Renal pelvis (tissue), 12 donors: ENCODE measurements at places on chromosomes 5 and 9. TPM values are rescaled to one million over a fixed set of nuclear protein-coding genes. Genes with fewer than 3 reads are reported as not detected.

- no peak for DNase-seq
Observed at GRCh38 chr9:135921749-135922310, 14.5 kb upstream of the CAMSAP1 start.

- DNase-seq, result no peak
Observed at GRCh38 chr5:141855265-141856036, 22.8 kb downstream of the PCDH1 start.

Gene C1QTNF3
- polyA plus RNA-seq, result 56.7 TPM

Gene ADAMTS2
- polyA plus RNA-seq, result 11.7 TPM

DNA sequence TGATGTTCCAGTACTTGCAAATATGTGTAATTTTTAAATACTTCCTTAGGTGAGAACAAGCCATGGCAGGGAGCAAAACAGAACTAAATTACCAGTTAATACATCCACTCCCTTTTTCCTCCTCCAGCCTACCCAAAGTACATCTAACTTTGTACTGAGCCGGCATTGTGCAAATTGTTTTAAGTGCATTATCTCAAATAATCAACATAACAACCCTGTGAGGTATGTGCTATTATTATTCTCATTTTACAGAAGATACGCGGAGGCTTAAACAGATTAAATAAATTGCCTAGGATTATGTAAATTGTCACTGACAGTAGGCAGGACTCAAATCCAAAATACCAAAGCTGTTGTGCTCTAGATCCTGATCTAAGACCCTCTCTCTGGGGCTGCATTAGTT, 55.5 kb upstream of the KLF4 start:
- no peak for DNase-seq

Gene TSLP
- polyA plus RNA-seq, result 0.15 TPM

Gene FAM163B
- polyA plus RNA-seq, result 0.25 TPM

DNA sequence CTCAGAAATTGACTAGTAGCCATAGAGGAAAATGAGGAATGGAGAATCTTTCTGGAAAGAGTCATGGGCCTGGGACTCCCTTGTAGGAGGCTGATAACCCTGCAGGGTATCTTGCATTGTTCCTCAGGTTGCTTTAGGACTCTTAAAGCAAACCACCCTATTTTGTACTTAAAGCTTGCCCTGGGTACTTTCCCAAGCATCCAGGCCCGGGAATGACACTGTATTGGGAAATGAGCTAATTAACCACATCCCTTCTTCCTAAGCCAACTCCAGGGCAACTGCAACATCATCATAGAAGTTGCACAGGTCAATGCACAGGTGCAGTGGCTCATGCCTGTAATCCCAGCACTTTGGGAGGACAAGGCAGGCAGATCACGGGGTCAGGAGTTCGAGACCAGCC, 55.9 kb downstream of the UGCG start:
- DNase-seq, result no peak

- DNase-seq, result no peak
Observed at GRCh38 chr5:122401976-122402725, 90.1 kb downstream of the SNCAIP start.

GRCh38 chr5:124130816-124131215, 615.6 kb downstream of the ZNF608 start:
- DNase-seq, result no peak

- DNase-seq, result no peak
Observed at GRCh38 chr5:58804291-58804690, 221.4 kb downstream of the RAB3C start.

Gene GLRA1
- polyA plus RNA-seq, result not detected

Gene SH3GL2
- polyA plus RNA-seq, result 3.9 TPM

Gene PTGDS
- polyA plus RNA-seq, result 52.6 TPM

Gene PCDHGA10
- polyA plus RNA-seq, result 3.4 TPM

Gene ARHGEF37
- polyA plus RNA-seq, result 4.6 TPM

- no peak for DNase-seq
Observed at GRCh38 chr9:114290561-114290986, 32.3 kb upstream of the ORM1 start.

GRCh38 chr9:105131981-105132380, 112.5 kb upstream of the SLC44A1 start:
- DNase-seq, result no peak

Gene PCDHGC4
- 3.8 TPM for polyA plus RNA-seq

- no peak for DNase-seq
Observed at GRCh38 chr9:22508790-22509189, 62.2 kb downstream of the DMRTA1 start.

GRCh38 chr9:134734270-134734669, 92.7 kb downstream of the COL5A1 start:
- peak; percentile 26 for DNase-seq

- DNase-seq, result no peak
Observed at GRCh38 chr5:129541648-129542251, 81.7 kb downstream of the ADAMTS19 start.

Gene TOMM5
- 128 TPM for polyA plus RNA-seq

Gene MAMDC4
- polyA plus RNA-seq, result 10.0 TPM

Gene TGFBR1
- 44.5 TPM for polyA plus RNA-seq

Gene CDH9
- 8.6 TPM for polyA plus RNA-seq

Gene PCDHAC2
- 0.53 TPM for polyA plus RNA-seq

DNA sequence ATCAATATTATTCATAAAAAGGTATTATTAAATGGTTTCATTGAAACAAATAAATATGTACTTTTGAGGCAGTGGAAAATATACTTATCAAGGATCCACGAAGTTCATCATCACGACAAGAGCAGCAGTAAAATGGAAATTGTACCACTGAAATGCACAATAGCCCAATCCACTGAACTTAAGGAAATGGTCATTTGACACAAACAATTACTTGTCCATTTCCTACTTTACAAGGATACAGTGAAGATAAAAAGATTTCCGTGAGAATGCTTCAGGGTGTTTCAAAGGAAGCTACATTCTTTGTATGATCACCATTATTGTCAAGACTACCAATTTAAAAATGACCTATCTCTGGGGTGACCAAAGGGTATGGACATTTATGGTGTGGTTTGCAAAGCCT, 210.3 kb downstream of the SYK start:
- no peak for DNase-seq

Gene TMOD1
- polyA plus RNA-seq, result 1.6 TPM

Gene INSYN2B
- polyA plus RNA-seq, result 1.7 TPM

GRCh38 chr5:158876263-158876942, 223.3 kb downstream of the EBF1 start:
- no peak for DNase-seq

GRCh38 chr9:21104787-21105186, 27.0 kb upstream of the IFNB1 start:
- DNase-seq, result no peak

- no peak for DNase-seq
Observed at GRCh38 chr5:54273715-54274114, 36.7 kb downstream of the ARL15 start.

DNA sequence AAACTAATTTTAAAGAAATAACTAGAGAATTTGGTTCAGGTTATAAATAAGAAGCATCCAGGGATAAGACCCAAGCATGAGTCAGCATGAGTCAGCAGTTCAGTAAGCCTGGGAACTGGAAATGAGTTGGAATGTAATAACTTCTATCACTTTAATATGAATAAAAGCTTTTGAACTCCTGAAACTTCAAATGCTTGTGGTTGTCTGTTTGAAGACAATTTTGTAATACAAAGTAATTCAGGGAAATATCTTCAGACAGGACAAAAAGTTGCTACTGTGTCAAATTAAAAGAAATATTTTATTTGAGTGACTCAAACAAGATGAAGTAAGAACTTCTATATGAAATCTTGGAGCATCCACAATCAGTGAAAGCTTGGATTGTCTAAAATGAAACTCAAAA, 331.2 kb upstream of the DAB2 start:
- no peak for DNase-seq

- DNase-seq, result no peak
Observed at GRCh38 chr9:78130004-78130403, 98.4 kb upstream of the GNAQ start.

- no peak for DNase-seq
Observed at GRCh38 chr5:148910686-148911361, 84.4 kb downstream of the ADRB2 start.

Gene FANCG
- 41.4 TPM for polyA plus RNA-seq

Gene IFNA21
- polyA plus RNA-seq, result 0.17 TPM

DNA sequence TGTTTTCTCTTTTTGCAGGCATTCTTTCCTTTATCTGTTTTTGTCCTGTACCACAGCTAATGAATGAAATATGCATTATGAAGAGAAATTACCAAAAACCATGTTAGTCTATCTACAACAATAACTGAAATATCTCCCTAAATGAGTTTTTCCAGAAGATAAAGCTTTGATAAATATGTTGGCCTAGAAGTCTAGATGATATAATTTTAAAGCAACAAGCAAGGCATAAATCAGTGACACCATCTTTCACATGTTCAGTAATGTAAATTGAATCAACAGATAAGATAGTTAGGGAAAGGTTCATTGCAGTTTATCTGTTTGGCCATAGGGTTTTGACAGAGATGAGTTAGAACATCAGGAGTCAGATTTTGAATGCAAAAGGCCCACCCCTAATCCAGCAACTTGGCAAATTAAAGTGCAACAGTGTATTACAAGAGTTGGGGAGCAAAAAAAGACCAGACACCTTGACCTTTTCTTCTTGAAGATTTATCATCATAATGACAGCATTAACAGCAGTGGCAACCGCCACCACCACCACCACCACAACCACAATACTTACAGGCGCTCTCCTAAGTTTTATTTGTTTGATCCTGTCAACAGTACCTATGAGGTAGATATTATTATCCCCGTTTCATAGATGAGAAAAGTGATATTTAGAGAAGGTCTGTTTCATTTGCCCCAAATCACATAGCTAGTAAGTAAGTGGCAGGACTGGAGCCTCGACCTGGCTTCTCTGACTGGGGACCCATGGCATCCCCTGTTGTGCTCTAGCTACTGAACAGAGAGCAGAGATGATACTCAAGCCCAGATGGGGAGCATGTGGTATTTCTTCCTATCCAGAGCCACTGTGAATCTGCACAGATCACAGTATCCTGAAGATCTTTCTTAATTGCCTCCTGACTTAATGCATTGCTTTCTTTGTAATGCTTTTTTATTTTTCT, 122.8 kb upstream of the DHFR start:
- no peak for DNase-seq

DNA sequence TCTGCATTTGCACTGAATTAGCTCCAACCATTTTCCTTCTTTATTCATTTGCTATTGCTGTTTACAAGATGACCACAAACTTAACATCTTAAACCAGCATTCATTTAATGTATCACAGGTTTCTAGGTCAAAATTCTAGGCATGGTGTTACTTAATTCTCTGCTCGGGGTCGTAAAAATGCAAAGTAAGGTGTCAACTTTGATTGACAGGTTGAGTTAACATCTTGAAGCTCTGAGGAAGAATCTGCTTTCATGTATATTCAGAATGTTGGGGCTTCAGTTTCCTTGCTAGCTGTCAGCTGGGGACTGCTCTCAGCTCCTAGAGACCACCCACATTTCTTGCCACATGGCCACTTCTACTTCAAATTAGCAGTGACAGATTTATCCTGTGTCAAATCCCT, 348.7 kb upstream of the GRIN3A start:
- no peak for DNase-seq

DNA sequence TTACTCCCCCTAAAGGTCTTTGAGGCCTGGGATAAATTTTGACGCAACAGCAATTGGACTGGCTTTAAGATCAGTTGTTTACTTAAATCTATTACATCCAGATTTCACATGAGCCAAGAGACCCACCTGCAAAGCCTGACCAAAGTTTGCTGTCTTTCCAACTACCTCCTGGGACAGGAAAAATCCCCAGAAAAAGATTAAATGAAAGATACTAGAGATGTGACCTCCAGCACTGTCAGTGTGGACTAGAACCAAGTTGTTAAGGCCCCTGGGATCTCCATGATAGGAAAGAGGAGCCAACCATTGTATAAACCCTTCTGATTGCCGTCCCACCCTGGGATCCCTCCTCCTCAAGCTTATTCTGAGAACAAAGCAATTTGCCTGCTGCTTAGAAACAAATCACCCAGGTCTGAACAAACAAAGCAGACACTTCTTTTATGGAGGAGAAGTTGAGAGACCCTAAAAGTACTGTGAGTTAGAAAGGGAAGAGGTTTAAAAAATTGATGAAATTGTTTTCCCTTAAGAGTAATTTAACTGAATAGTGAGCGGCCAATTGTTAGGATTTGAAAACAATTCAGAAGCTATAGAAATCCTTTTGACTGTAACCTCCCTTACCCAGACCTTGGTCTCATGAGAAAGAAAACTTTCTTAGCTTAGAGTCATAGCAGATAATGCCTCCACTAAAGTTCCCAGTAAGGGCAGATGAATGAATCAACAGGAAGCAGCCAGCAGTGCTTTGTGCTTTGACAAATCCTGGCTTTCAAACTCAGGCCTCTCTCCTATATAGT, 255.2 kb downstream of the TMEM167A start:
- no peak for DNase-seq

Gene ARL14EPL
- polyA plus RNA-seq, result not detected

Gene TMC1
- 1.3 TPM for polyA plus RNA-seq

Gene F2RL2
- polyA plus RNA-seq, result 1.4 TPM

DNA sequence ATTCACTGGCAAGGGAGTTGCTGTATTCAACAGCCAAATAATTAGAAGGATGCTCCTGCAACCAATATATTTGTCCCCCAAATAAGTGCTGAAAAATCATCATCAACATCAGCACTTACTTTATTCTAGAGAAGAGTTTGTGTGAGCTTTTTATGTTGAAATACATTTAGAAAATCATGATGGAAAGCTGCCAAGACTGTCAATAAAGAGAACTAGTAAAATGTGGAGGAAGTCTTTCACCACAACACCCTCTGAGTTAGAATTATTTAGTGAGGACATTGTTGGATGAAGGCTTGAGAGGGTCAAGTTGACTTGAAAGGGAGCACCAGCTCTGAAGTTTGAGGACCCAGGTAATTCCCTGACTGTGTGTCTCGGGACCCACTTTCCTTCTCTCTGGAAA, 100.2 kb upstream of the TBCA start:
- DNase-seq, result no peak

Gene DIPK1B
- polyA plus RNA-seq, result 48.4 TPM

Gene STPG3
- 3.9 TPM for polyA plus RNA-seq

- no peak for DNase-seq
Observed at GRCh38 chr5:16502866-16503265, 37.3 kb upstream of the ZNF622 start.

DNA sequence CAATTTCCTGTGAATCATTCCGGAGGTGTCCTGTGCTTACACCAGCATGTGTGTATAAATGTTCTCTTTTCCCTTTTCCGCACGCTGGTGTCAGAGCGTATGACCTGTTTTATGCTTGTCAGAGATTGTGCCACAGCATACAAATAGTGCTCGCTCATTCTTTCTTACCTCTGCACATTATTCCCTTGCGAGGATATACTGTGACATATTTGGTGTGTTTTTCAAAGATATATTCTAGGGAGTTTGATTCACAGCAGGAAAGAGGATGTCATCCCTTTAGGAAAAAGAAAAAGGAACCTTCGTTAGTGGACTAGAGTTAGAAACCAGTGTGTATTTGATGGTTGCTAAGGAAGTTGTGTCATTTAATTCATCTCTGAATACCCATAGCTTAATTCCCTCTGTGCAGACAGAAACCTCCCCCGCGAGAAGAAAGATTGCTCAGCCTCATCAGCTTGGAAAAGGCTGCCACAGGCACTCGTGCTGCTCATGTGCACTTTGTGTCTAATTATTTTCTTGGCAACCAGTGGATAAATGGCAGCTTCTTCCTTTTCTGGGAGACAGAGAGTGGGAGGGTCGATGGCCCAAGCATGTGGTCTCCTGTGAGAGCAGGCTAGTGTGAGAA, 14.7 kb upstream of the CCIN start:
- peak; percentile 87 for DNase-seq

- no peak for DNase-seq
Observed at GRCh38 chr9:114720086-114720676, 38.2 kb upstream of the TEX48 start.

Gene NDOR1
- 18.9 TPM for polyA plus RNA-seq
